ENCODE measurements at places on chromosomes 2 and 18.

GRCh38 chr2:196839574-196839973 lies 30.4 kb upstream of the C2orf66 start:
- no peak for DNase-seq

- no peak for DNase-seq
Measured at GRCh38 chr2:168053676-168054075, 193.7 kb downstream of the STK39 start.

DNA sequence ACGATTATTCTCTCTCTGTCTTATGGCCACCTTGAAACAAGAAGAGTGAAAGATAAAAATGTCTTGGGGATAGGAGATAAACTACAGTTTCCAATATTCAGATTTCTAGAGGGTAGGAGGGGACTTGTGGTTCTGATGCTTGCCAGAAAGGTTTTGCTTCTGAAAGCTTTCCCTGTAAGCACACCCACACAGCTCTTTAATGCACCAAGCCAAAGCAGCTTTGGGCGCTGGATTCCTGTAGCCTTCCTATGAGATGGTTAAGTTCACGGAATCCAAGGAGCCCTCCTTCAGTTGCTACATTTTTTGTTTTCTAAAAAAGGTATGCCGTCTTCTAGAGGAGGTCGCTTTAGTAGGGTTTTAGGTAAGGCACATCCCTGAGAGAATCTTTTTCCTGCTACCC lies 4.9 kb downstream of the LRRTM1 start:
- DNase-seq, result no peak

DNA sequence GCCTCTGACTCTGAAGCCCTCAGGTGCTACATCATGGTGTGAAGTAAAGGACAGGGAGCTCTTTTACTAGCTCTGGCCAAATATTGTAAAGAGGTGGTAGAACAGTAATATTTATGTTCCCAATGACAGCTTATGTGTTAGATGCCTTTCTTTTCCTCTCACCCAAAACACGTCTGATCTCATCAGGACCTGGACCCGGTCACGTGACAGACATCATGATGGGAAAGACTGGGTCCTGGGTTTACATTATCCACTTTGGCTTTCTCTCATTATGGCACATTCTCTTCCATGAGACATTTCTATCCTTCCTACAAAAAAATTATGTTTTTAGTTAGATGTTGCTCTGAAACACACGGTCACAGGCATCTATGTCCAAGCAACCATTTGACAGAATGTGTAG lies 548.7 kb upstream of the CDH7 start:
- no peak for DNase-seq

DNA sequence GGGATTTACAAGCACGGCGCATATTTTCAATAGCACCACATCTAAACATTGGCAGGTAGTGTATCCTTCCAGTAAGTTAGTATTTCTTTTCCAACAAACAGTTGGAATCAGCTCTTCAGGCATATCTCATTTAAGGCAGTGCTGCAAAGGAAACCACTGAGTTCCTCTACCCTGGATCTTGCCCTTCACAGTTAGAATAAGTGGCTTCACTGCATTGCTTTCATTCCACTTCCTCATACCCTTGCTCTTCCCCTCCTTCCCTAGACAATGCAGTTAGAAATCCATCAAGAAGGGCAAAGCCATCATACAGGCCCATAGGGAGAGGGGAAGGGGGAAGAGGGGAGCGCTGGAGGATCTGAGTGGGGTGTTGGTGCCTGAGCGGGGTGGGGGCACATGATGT lies 173.7 kb downstream of the FBXO15 start:
- DNase-seq, result no peak

GRCh38 chr18:69890558-69890957 lies 57.1 kb downstream of the CD226 start:
- no peak for DNase-seq

DNA sequence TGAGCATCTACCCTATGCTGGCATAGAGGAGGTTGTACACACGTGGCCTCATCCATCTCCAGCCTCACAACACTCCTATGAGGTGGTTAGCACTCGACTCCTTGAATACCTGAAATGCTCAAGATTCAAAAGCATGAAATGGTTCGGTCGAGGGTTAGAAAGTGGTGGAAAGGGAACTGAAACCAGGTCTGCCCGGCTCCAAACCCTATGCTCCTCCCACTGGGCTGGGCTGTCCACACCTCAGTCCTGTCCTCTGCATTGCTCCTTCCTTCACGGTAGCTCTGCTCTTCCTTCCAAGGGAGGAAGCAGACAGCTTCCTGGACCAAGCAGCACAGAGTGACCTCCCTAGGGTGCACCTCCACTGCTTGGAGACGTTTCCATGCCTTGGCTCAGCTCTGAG lies 565.2 kb upstream of the ID2 start:
- no peak for DNase-seq

DNA sequence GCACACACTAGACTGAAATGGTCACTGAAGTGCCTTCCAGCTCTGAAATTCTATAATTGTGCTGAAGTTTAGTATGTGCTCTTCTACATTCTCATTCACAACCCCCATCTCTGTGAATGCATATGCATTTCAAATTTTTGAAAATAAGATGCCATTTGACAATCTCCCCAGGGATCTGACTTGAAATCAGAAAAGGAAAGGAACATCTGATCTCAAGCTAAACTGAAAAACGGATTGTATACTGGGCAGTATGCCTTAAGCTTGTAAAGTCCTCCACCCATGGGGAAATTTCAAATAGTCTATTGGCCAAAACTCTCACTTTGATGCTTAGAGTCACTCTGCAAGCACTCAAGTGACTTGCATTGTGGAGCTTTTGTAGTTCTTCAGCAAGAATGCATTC lies 22.9 kb downstream of the FAP start:
- DNase-seq, result no peak

- no peak for DNase-seq
Measured at GRCh38 chr18:22637787-22638186, 220.1 kb upstream of the CTAGE1 start.

- no peak for DNase-seq
Measured at GRCh38 chr18:23619388-23619881, 33.1 kb upstream of the NPC1 start.

DNA sequence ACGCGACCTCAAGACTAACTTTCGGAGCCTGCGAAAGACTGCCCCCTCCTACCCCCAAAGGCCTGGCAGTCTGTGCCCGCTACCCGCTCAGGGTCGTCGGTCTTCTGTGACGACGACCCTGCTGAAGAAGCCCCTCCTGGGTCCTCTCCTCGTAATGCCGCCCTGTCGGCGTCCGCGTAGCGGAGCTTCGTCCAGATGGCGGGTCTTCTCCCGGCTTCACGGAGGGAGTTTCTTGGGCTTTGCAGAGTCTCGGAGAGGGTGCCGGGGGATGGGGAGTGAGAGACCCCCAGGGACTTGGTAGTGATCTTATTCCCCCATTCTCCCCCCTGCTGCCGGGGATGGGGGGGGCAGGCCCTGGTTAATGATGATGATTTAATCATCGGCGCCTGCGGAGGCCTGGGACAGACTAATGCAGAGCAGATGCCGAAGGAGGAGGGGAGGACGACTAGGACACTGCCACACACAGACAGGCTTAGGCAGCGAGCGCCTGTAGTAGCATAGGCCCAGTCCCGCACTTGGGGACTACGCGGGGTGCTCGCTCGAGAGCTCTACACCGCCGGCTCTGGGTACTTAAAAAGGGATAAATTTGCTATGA lies 528 bp upstream of the PCGF1 start:
- no peak for DNase-seq

DNA sequence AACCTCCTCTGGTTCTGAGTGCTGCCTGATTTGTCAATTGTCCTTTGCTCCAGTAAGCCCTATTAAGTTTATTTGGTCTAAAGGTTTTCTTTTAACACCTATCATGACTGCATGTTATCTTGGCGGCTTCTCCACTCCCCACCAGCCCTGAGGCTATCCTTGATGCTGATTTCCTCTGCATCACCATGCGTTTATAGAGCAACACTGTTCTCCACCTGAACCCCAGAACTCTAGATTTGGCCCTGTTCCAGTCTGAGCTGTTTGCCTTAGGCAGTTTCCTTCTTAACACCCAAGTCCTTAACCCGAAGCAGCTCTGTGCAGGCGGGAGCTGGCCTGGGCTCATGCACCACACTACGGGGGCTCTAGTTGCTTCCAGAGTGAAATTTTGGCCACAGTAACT lies 98.2 kb upstream of the NPAS2 start:
- no peak for DNase-seq

GRCh38 chr2:40415391-40415790 lies 36.5 kb downstream of the SLC8A1 start:
- no peak for DNase-seq

- no peak for DNase-seq
Measured at GRCh38 chr2:109193807-109194619, 65.0 kb downstream of the SH3RF3 start.

DNA sequence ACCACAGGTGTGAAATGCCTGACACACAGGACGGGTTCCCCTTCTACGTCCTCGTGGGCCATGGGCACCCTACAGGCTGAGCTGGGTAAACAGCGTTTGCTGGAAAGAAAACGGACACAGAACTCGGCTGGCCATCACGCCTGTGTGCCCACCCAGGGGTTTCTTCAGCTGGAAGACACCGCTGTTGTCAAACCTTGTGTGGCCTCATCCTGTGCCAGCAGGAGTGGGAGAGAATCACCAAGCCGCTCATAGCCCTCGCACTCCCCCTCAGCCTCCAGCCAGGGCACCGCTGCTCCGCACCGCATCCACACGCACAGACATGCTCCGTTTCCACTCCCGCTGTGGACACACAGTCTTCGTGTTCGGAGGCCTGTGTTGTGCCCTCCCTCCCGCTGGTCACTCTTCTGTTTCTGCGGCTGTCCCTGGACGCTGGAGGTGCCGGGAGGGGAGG lies 161.4 kb downstream of the PXDN start:
- DNase-seq, result no peak

All from activated T-helper 1 cell treated with Interleukin-2 at 50 U/mL for 16 hours (primary cell).